Activated CD4-positive, CD25-positive, alpha-beta regulatory T cell treated with anti-CD3 and anti-CD28 coated beads, Interleukin-2, amount 50 U/mL, for 16 hours (primary cell): ENCODE measurements at places on chromosomes 3 and 15.

DNA sequence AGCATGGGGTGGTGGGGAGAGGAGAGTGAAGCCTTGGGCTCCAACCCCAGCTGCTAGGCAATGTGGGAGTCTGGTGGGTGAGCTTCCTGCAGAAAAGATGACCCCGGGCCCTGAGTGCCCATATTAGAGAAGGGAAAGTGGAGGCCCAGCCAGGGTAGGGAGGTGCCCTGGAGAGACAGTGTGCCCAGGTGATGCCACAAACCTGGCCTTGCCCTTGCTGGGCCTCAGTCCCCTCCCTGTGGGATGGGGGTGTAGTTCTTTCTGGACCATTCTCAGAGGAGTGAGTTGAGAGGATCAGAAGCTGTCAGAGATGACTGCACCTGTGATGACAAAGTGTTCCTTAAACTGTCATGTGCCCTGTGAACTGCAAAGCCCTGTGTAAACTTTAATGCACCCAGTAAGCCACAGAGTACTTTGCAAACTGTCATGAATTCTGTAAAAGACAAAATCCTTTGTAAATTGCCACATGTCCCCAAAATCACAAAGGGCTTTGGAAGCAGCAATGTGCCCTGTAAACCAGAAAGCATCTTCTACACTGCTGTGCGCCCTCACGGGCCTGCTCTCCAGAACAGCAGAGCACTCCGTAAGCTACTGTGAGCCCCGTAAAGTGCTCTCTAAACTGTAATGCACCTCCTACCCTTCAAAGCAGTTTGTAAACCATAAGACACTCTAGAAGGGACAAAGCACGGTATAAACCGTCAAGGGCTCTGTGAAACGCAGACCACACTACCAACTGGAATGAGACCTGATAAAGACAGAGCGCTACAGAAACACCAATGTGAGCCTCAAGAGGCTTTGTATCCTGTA lies 51.3 kb upstream of the FGD5 start:
- no peak for DNase-seq

GRCh38 chr3:97967966-97968365 lies 4.3 kb downstream of the RIOX2 start:
- DNase-seq, result no peak

GRCh38 chr3:40518848-40519247 lies 5.9 kb upstream of the ZNF621 start:
- no peak for DNase-seq

GRCh38 chr3:49924683-49925082 lies 4.9 kb downstream of the MON1A start:
- DNase-seq, result no peak

DNA sequence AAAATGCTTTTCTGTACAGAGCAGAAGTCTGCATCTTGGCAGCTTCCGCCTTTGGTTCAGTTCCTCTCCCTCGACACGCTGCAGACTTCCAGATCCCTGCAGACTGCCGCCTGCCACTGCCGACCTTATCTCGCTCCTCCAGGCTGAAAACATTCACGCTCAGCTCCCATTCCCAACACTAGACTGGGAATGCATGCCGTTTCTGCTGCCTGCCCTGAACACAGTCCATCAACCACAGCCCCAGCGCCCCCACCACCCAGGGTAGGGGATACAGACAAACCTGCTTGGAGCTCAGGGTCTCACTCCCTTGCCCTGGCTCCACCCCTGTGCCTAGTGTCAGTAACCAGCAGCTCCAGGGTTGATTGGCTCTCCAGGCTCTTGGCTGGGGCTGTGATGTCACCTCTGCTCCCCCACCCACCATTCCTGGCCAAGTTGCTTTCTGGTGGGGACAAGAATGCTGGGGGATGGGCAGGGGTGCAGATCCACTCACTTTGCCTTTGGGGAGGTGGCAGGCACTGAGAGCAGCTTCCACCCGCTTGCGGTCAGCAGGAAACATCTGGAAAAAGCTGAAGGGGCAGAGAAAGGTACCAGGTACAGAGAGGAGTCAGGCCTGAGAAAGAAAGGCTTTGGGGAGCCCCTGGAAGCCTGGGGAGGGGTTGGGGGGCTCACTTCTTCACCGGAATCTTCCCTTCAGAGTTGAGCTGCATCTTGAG lies 6.1 kb downstream of the PLCB2 start:
- no peak for DNase-seq

DNA sequence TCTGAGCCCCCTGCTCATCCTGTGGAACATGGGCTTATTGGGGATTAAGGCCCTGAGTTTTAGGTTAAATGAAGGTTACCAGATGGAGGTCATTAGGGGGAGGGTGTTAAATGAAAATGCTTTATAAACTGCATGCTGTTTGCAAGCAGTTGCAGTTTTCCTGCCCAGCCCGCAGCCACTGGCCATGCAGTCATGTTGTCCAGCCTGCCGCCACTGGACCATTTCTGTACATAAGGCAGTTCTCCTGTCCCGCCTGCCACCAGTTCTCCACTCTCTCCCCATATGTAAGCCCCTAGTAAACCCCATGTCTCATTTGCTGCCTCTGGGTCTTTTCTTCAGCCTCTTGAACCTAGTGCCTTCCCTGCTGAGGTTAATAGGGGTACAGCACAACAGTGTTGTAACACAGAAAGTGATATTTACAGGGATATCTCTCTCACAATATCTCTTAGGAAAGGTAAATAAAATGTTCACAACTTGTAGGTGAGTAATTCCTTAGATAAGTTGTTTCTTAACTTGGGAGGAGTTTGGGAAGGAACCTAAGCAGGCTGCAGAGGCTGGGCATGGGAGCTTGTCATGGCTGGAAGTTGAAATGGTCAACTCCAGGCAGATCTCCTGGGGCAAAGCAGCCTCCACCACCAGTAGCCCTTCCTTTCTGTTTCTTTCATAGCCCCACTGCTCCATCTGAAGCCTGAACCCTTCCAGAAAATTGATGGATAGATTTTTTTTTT lies 148.2 kb downstream of the CMSS1 start:
- DNase-seq, result no peak
